ENCODE measurements at places on chromosomes 16 and 17. TPM values are rescaled to one million over a fixed set of nuclear protein-coding genes. Genes with fewer than 3 reads are reported as not detected.
A peak's percentile ranks its signal among the peaks of the same experiment; 100 is the strongest.

- DNase-seq = no peak
- peaks cover 7% of the 10 kb centered on the region for H3K27me3 ChIP-seq
- H3K4me3 ChIP-seq = no peak overlapping the region
Measured at GRCh38 chr17:48499735-48500434, 30.9 kb downstream of the HOXB1 start.

- no peaks in the 10 kb centered on the region for H3K4me1 ChIP-seq
- no peak for DNase-seq
- no peaks in the 10 kb centered on the region for H3K36me3 ChIP-seq
- H3K4me3 ChIP-seq = no peak overlapping the region
Measured at GRCh38 chr16:48491517-48491916, 106.3 kb upstream of the SIAH1 start.

GRCh38 chr17:62929320-62929719, 36.7 kb upstream of the TANC2 start:
- H3K27me3 ChIP-seq = no peaks in the 10 kb centered on the region
- DNase-seq = no peak
- H3K4me1 ChIP-seq = no peaks in the 10 kb centered on the region
- H3K4me3 ChIP-seq = no peak overlapping the region

DNA sequence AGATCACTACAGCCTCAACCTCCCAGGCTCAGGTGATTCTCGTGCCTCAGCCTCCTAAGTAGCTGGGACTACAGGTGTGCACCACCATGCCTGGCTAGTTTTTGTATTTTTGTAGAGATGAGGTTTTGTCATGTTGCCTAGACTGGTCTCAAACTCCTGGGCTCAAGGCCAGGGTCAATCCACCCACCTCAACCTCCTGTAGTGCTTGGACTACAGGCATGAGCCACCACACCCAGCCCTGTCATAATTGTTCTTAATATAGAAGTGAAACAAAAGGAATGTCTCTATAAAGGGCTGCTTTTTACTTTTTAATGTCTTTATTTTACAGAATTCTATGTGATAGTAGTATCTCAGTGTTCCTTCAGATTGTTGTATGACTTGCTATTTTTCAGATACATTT, 345.2 kb upstream of the TBX2 start:
- H3K4me1 ChIP-seq = no peaks in the 10 kb centered on the region
- H3K27me3 ChIP-seq = no peaks in the 10 kb centered on the region
- H3K27ac ChIP-seq = no peak overlapping the region
- no peaks in the 10 kb centered on the region for H3K36me3 ChIP-seq
- no peak overlapping the region for H3K4me3 ChIP-seq
- no peak for DNase-seq

The MT1M gene
- 10.0 TPM for total RNA-seq

The TPSG1 gene
- total RNA-seq = not detected

GRCh38 chr17:78144147-78144719, 2.0 kb upstream of the C17orf99 start:
- peak; percentile 45 for DNase-seq
- H3K4me1 ChIP-seq = peaks cover 15% of the 10 kb centered on the region
- no peaks in the 10 kb centered on the region for H3K36me3 ChIP-seq

DNA sequence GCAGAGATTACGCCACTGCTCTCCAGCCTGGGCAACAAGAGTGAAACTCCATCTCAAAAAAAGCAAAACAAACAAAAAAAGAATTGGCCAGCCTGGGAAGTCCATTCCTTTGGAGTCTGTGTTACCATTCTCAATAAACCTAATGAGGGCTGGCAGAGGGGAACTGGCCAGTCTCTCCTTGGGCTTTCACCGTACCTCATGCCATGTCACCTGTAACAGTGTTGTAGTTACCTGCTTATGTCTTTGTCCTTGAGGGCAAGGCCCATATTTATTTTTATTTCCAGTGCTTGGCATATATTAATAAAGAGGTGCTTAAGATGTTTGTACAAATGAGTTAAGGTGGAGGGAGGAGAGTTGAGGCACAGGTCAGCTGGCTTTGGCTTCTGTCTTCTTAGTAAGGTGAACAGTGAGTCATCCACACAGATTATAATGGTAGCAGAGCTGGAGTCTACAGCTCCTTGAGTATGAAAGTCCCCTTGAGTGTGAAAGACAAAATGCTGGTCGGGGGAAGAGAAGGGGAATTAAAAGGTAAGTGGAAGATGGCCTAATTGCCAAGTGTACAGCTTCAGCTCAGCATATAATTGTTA, 8.4 kb downstream of the C1QBP start:
- peaks cover 5% of the 10 kb centered on the region for H3K4me1 ChIP-seq
- no peak overlapping the region for H3K4me3 ChIP-seq
- H3K27me3 ChIP-seq = no peaks in the 10 kb centered on the region
- peaks cover 99% of the 10 kb centered on the region for H3K36me3 ChIP-seq
- no peak overlapping the region for H3K27ac ChIP-seq

GRCh38 chr17:67041531-67041930, 2.8 kb upstream of the CACNG1 start:
- no peaks in the 10 kb centered on the region for H3K27me3 ChIP-seq
- DNase-seq = no peak
- peak overlapping the region; percentile 98 for H3K27ac ChIP-seq
- peaks cover 16% of the 10 kb centered on the region for H3K4me1 ChIP-seq

- H3K36me3 ChIP-seq = no peaks in the 10 kb centered on the region
- peak overlapping the region; percentile 38 for H3K27ac ChIP-seq
- no peak for DNase-seq
- H3K4me3 ChIP-seq = no peak overlapping the region
Measured at GRCh38 chr17:75473246-75473645, 16.8 kb downstream of the TMEM94 start.

The TNP2 gene
- total RNA-seq = not detected

- no peak for DNase-seq
- no peaks in the 10 kb centered on the region for H3K36me3 ChIP-seq
- no peaks in the 10 kb centered on the region for H3K4me1 ChIP-seq
- H3K4me3 ChIP-seq = no peak overlapping the region
Measured at GRCh38 chr17:79952265-79952877, 83.3 kb downstream of the TBC1D16 start.

- DNase-seq = peak; percentile 93
- no peaks in the 10 kb centered on the region for H3K27me3 ChIP-seq
- H3K36me3 ChIP-seq = no peaks in the 10 kb centered on the region
- peak overlapping the region; percentile 91 for H3K27ac ChIP-seq
- peaks cover 19% of the 10 kb centered on the region for H3K4me1 ChIP-seq
Measured at GRCh38 chr16:85286066-85286831, 174.0 kb upstream of the CIBAR2 start.

DNA sequence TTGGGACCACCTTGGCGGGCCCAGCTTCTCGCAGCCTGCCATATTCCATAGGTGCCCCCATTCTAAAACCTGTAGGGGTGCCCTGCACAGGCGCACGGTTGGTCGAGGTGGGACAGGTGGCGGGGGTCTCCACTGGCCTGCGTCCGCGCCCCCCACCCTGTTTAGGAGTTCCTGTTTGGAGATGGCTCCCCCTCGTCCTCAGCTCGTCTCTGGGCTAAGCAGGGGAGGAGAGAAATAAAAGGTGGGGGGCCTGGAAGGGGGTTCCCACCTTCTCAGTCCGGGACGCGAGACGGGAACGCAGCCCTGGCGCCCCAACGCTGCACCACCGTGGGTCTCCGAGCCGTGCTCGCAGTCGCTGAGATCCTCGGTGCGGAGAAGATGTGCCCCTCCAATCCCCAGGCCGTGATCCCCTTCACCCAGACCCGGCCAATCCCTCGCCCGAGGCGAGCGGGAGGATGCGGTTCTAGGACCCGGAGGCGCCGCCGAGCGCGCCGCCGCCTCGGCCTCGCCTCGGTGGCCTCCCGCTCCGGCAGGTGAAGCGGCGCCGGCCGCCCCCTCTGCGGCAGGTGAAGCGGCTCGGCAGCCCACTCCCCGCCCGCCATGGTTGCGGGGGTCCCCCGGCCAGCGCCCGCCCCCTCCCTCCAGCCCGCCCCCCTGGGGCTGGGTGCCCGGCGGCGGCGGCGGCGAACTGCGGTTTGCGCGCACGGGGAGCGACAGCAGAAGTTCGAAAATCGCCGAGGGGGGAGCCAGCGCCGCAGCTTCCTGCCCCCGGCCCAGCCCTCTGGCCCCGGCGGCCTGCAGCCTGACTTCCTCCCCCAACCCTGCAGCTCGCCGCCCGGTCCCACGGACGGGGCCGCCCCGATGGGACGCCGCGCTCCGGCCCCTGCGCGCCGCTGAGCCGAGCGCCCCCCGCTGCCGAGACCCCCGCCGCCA, at the start of gene FMNL1:
TSS of gene FMNL1 (plus strand) at position 805 of the 933 bp plus-strand sequence. CDS start 240 bp downstream, outside the sequence.
- peaks cover 9% of the 10 kb centered on the region for H3K4me1 ChIP-seq
- no peak for DNase-seq
- peak within 1 kb of the TSS; percentile 43 for H3K4me3 ChIP-seq
- H3K27me3 ChIP-seq = no peaks in the 10 kb centered on the region
- peak within 1 kb of the TSS; percentile 55 for H3K27ac ChIP-seq

DNA sequence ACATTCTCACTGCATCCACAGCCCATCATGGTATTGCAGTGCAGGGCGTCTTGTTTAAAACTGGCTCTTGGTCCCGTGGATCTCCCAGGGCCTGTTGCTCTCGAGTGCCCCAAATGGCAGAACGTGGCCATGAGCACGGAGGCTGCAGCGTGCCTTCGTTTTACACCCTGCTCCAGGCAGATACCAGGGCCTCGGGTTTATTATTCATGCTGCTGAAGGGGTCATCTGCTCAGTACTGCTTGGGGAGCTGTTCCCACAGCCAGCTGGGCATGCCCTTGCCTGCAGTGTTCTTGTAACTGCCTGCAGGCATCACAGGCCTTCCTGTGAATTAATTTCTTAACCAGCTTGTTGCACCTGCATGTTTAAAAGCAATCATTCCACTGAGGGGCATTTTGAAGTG, 129.7 kb upstream of the CHMP6 start:
- no peak overlapping the region for H3K4me3 ChIP-seq
- peaks cover 28% of the 10 kb centered on the region for H3K4me1 ChIP-seq
- no peaks in the 10 kb centered on the region for H3K27me3 ChIP-seq
- DNase-seq = no peak
- no peaks in the 10 kb centered on the region for H3K36me3 ChIP-seq

DNA sequence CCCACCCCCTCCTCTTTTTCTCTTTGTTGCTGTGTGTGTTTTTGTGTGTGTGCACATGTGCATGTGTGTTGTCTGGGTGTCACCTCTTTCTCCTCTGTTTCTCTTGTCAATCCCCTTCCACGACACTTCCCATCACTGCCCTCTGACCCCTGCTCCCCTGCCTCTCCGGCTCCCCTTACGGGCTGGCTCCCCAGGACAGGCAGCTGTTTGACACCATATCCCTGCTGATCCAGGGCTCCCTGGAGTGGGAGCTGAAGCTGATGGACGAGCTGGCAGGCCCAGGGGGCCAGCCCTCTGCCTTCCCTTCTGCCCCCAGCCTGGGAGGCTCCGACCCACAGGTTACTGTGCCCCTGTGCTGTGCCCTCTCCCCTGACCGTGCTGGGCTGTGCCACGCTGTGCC, 15.2 kb upstream of the ABCC3 start:
- peaks cover 10% of the 10 kb centered on the region for H3K27me3 ChIP-seq
- no peak overlapping the region for H3K4me3 ChIP-seq
- no peak for DNase-seq
- no peaks in the 10 kb centered on the region for H3K36me3 ChIP-seq
- H3K4me1 ChIP-seq = no peaks in the 10 kb centered on the region
- H3K27ac ChIP-seq = no peak overlapping the region

DNA sequence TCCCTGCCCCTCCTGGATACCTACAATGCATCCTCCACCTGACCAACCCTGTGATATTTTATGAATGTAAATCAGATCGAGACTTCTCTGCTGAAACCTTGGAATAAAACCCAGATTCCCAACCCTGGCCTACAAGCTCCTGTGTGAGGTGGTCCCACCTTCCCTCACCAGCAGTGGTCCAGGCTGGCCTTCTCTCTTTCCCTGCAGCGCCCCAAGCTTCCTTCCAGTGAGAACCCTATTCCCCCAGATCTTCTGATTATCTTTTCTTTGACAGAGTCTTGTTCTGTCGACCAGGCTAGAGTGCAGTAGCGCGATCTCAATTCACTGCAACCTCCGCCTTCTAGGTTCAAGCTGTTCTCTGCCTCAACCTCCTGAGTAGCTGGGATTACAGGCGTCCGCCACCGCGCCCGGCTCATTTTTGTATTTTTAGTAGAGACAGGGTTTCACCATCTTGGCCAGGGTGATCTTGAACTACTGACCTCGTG, 2.5 kb upstream of the HELZ start:
- H3K36me3 ChIP-seq = no peaks in the 10 kb centered on the region
- no peak for DNase-seq
- no peak overlapping the region for H3K27ac ChIP-seq
- H3K4me3 ChIP-seq = no peak overlapping the region

The ABCA10 gene
- total RNA-seq = 2.6 TPM

- H3K27me3 ChIP-seq = no peaks in the 10 kb centered on the region
- DNase-seq = peak; percentile 15
- H3K36me3 ChIP-seq = peaks cover 75% of the 10 kb centered on the region
Measured at GRCh38 chr16:89534252-89534756, 26.1 kb downstream of the SPG7 start.

The KRTAP16-1 gene
- not detected for total RNA-seq

The SLC13A5 gene
- total RNA-seq = 0.10 TPM

The FOXL1 gene
- total RNA-seq = 3.9 TPM

- DNase-seq = no peak
- no peaks in the 10 kb centered on the region for H3K27me3 ChIP-seq
- H3K4me3 ChIP-seq = no peak overlapping the region
- H3K27ac ChIP-seq = no peak overlapping the region
- H3K4me1 ChIP-seq = peaks cover 5% of the 10 kb centered on the region
Measured at GRCh38 chr17:48804936-48805411, 12.1 kb downstream of the TTLL6 start.

- H3K27ac ChIP-seq = no peak overlapping the region
- no peak overlapping the region for H3K4me3 ChIP-seq
- peaks cover 7% of the 10 kb centered on the region for H3K4me1 ChIP-seq
- no peaks in the 10 kb centered on the region for H3K27me3 ChIP-seq
Measured at GRCh38 chr17:66717641-66718058, 117.3 kb upstream of the CACNG5 start.
